GM23248 (cell line): ENCODE measurements at places on chromosomes 11 and 22. TPM values are rescaled to one million over a fixed set of nuclear protein-coding genes. Genes with fewer than 3 reads are reported as not detected.

The OLFML1 gene
- 0.32 TPM in 1 of 2 replicates, not detected in the other for total RNA-seq

The TMEM86A gene
- total RNA-seq: under 0.01 and 0.32 TPM in 2 replicates

The SELENOO gene
- 24.3 and 29.1 TPM in 2 replicates for total RNA-seq

The MRGPRE gene
- not detected in 2 replicates for total RNA-seq

The HPX gene
- 0.22 and 1.1 TPM in 2 replicates for total RNA-seq

The MUC2 gene
- not detected in 2 replicates for total RNA-seq

The PLAAT5 gene
- not detected in 2 replicates for total RNA-seq

The OR51B2 gene
- not detected in 2 replicates for total RNA-seq

DNA sequence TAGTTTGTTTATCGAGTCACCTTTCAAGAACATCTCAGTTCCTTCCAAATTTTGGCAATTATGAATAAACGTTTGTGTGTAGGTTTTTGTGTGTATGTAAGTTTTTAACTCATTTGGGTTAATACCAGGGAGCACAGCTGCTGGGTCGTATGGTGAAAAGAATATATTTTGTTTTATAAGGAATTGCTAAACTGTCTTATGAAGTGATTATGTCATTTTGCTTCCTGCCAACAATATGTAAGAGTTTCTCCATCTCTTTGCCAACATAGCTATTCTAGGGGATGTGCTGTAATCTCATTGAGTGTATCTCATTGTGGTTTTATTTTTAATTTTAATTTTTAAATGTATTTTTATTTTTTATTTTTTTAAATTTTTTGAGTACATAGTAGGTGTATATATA, 27.3 kb downstream of the BCL2L13 start:
- peaks cover 19% of the 10 kb centered on the region; the same call in 1 of the 2 replicates for H3K36me3 ChIP-seq
- H3K4me3 ChIP-seq: no peak overlapping the region
- no peak overlapping the region for H3K27ac ChIP-seq
- peak; percentile 29 for DNase-seq

GRCh38 chr11:119026970-119027369, 3.7 kb downstream of the SLC37A4 start:
- H3K36me3 ChIP-seq: peaks cover 7% of the 10 kb centered on the region
- peaks cover 6% of the 10 kb centered on the region; the same call in 1 of the 2 replicates for H3K4me1 ChIP-seq
- H3K27ac ChIP-seq: no peak overlapping the region

DNA sequence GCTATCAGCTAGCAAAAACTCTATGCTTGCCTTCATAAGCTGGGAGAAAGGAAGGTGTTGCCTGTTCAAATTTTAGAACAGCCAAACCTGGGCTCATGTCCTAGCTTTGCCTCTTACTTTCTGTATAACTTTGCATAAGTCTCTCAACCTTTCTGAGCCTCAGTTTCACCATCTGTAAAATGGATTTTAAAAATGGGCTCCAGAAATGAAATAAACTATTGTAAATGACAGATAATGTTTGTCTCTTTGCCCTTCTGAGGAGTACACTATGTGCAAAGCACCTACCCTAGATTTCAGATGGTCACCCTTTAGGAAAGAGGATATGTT, 68.7 kb downstream of the FAM168A start:
- H3K4me3 ChIP-seq: no peak overlapping the region
- peaks cover 18% of the 10 kb centered on the region for H3K4me1 ChIP-seq
- H3K27ac ChIP-seq: no peak overlapping the region
- DNase-seq: no peak
- no peaks in the 10 kb centered on the region for H3K27me3 ChIP-seq

GRCh38 chr22:31291481-31292235, 630 bp downstream of the PIK3IP1 start:
- no peaks in the 10 kb centered on the region for H3K36me3 ChIP-seq
- peak; percentile 60 for DNase-seq
- peak overlapping the region; percentile 78 for H3K4me3 ChIP-seq
- H3K4me1 ChIP-seq: peaks cover 18% of the 10 kb centered on the region
- no peaks in the 10 kb centered on the region for H3K27me3 ChIP-seq

DNA sequence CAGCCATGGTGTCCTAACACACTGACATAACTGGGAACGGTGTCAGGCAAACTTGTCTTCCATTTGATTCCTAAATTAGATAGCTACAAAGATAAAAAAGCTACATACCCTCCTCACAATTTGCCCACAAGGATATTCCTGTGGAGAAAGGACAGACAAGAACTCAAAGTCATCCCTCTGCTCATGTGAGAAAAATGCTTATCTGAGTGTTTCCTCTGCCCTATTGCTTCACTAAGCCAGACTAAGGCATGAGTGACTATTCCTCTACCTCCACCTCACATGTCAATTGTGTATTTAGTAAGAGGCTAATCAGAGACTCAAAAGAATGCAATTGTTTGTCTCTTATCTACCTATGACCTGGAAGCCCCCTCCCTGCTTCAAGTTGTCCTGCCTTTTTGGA, 247.7 kb downstream of the DDX10 start:
- peak; percentile 66 for DNase-seq
- peaks cover 32% of the 10 kb centered on the region for H3K4me1 ChIP-seq
- no peaks in the 10 kb centered on the region for H3K36me3 ChIP-seq
- H3K27me3 ChIP-seq: no peaks in the 10 kb centered on the region

- H3K27me3 ChIP-seq: peaks cover 32% of the 10 kb centered on the region
- no peak overlapping the region for H3K4me3 ChIP-seq
- no peaks in the 10 kb centered on the region for H3K36me3 ChIP-seq
- H3K4me1 ChIP-seq: no peaks in the 10 kb centered on the region
- no peak overlapping the region for H3K27ac ChIP-seq
- DNase-seq: no peak
Measured at GRCh38 chr22:37148031-37148651, 1.6 kb downstream of the IL2RB start.

DNA sequence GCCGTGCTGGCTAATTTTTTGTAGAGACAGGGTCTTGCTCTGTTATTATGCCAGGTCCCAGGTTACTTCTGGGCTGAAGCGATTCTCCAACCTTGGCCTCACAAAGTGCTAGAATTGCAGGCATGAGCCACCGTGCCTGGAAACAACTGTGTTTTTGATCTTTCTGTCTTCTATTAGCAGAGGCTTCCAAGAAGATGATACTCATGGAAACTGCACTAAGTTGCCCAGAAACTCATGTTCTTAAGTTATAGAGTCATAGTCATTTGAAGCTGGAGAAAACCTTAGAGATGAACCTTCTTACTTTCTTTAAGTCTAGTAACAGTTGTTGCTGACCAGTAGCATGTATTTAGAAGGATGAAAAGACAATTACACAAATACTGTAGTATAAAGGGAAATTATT, 37.1 kb upstream of the HSPA8 start:
- H3K36me3 ChIP-seq: peaks cover 35% of the 10 kb centered on the region
- DNase-seq: peak; percentile 37
- no peak overlapping the region for H3K4me3 ChIP-seq
- H3K4me1 ChIP-seq: peaks cover 43% of the 10 kb centered on the region
- H3K27ac ChIP-seq: peak overlapping the region; percentile 53

- no peak overlapping the region for H3K27ac ChIP-seq
- no peaks in the 10 kb centered on the region for H3K27me3 ChIP-seq
- peaks cover 3% of the 10 kb centered on the region; the same call in 1 of the 2 replicates for H3K4me1 ChIP-seq
- DNase-seq: peak; percentile 54
- no peak overlapping the region for H3K4me3 ChIP-seq
- H3K36me3 ChIP-seq: no peaks in the 10 kb centered on the region
Measured at GRCh38 chr11:15229069-15229468, 114.3 kb downstream of the INSC start.

DNA sequence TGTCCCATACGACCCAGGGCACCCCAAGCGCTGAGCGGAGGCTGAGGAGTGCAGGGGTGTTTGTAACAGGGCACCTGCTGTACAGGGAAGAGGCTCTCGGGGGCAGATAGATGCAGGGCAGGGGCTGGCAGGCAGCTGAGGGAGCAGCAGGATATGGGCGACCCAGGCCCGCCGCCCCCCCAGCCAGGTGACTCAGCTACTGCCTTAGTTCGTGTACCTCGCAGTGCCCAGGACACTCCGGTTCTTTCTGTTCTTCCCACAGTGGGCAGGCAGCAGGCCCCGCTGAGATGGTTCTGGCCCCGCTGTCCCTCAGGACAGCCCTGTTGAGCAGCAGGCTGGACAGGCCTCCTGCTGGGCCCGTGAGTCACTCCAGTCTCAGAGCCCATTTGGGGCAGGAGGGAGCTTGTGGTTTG, 16.2 kb downstream of the PHLDA2 start:
- H3K27me3 ChIP-seq: no peaks in the 10 kb centered on the region
- no peak overlapping the region for H3K27ac ChIP-seq
- peak; percentile 71 for DNase-seq
- H3K4me1 ChIP-seq: peaks cover 13% of the 10 kb centered on the region
- no peaks in the 10 kb centered on the region for H3K36me3 ChIP-seq
- H3K4me3 ChIP-seq: no peak overlapping the region

DNA sequence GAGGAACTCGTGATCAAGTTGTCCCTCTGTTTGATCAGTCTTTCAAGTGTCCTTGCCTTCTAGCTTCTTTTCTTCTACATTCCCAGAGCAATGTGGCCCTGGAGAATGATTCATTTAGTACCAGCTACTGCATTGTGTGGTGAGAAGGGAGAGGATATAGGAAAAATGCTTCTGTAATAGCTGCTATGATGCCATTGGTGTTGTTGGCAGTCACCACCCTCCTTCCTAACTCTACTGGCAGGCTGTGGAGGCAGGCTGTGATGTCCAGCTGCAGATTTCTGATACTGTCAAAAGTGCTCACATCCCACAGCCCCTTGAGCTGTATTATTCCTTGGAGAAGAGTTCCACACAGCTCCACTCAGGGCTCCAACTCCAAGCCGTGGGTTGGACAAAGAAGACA, 52.8 kb downstream of the ENDOD1 start:
- DNase-seq: peak; percentile 67
- no peaks in the 10 kb centered on the region for H3K36me3 ChIP-seq
- peaks cover 41% of the 10 kb centered on the region for H3K4me1 ChIP-seq
- H3K4me3 ChIP-seq: no peak overlapping the region
- H3K27ac ChIP-seq: peak overlapping the region; percentile 59
- no peaks in the 10 kb centered on the region for H3K27me3 ChIP-seq

- no peak overlapping the region for H3K27ac ChIP-seq
- H3K36me3 ChIP-seq: 0 out of 2 replicates have a peak, but pooled peaks cover 10% of the 10 kb centered on the region
- no peak overlapping the region for H3K4me3 ChIP-seq
- peaks cover 13% of the 10 kb centered on the region for H3K4me1 ChIP-seq
- peak; percentile 10 for DNase-seq
- no peaks in the 10 kb centered on the region for H3K27me3 ChIP-seq
Measured at GRCh38 chr11:73077454-73077853, 64.7 kb downstream of the FCHSD2 start.

DNA sequence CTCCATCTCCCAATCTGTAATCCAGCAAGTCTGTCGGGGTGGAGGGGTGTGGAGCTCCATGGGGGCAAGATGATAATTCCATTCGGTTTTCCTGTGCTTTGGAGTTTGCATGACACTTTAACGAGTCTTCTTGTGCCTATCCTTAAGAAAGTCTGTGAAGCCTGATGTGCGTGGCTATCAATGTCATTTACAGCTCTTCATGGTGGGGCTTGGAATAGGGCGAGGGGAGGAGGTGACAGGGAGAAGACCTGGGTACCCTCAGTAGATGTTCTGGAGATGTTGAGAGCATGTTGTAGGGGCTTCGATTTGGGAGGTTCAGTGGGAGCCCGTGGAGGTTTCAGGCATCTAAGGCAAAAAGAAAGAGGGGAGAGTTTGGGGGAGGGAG, 579 bp upstream of the PHLDB1 start:
- no peaks in the 10 kb centered on the region for H3K27me3 ChIP-seq
- peaks cover 45% of the 10 kb centered on the region for H3K4me1 ChIP-seq
- no peak for DNase-seq
- peak overlapping the region; percentile 95 for H3K27ac ChIP-seq
- H3K36me3 ChIP-seq: peaks cover 12% of the 10 kb centered on the region
- H3K4me3 ChIP-seq: no peak overlapping the region

DNA sequence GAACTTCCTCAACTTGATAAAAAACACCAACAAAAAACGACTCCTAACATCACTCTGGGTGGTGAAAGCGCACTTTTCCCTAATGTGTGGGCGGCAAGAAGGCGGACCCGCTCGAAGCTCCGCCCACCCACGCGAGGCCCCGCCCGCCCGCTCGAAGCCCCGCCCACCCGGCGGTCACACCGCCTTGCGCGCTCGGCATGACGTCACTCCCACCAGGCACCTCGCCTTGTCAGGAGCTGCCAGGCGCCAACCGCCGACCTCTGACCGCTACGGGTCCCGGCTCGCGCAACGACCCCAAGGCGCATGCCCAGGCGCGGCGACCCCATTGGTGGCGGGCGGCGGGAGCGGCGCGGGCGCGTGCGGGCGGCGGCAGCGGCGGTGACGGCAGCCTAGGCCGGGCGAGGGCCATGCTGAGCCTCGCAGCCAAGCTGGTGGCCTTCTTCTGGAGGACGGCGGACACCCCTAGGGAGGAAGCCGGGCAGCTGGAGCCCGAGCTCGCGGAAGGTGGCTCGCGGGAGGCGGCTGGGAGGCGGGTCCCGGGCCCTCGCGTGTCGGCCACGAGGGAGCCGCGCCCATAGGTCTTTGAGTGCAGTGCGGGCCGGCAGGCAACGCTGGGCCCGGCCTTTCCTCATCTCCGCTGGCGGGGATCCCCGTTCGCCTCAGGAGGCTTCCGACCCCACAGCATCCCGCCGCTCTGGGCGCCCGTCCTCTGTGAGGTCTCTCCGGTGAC, at the start of gene MOV10L1:
TSS of gene MOV10L1 (plus strand) at position 325 of the 730 bp plus-strand sequence. CDS start at position 408, 83 bp downstream.
- no peak within 1 kb of the TSS for H3K4me3 ChIP-seq
- no peaks in the 10 kb centered on the region for H3K4me1 ChIP-seq
- peak; percentile 30 for DNase-seq
- no peak within 1 kb of the TSS for H3K27ac ChIP-seq
- H3K36me3 ChIP-seq: no peaks in the 10 kb centered on the region
- H3K27me3 ChIP-seq: peaks cover 18% of the 10 kb centered on the region
